ENCODE measurements at places on chromosomes 6 and 20.

DNA sequence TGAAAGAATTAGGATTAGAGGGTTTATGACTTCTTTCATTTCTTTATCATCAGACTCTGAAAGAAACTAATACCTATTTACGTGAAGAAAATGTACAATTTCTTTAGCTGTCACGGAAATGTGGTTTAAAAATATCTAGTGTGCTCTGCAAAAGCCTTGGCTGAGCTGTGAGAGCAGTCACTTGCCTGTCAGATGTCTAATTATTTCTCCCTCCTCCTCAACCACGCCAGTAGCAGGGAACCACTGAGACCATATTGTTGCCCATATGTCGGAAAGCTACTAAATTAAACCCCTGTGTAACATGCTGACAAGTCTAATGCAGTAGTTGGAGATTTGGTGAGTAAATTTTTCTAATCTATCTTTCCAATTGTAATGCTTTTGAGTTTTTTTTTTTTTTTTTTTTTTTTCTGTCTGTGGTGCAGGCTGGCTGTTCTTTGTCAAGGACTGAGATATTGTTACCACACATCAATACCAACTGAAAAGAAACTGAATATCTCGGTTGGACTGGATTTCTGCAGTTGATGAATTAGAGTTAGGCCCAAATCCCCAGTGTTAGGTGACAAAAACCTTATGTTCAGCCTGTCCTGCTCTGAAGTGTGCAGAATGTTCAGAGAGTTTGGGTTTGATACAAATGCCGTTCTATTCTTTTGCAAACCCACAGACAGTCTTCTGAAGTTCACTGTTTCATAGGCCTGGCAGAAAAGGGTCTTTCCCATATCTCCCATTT, 302.9 kb upstream of the SYNCRIP start:
- no peak for DNase-seq

- no peak for DNase-seq
Observed at GRCh38 chr6:66508433-66508832, 801.4 kb upstream of the EYS start.

DNA sequence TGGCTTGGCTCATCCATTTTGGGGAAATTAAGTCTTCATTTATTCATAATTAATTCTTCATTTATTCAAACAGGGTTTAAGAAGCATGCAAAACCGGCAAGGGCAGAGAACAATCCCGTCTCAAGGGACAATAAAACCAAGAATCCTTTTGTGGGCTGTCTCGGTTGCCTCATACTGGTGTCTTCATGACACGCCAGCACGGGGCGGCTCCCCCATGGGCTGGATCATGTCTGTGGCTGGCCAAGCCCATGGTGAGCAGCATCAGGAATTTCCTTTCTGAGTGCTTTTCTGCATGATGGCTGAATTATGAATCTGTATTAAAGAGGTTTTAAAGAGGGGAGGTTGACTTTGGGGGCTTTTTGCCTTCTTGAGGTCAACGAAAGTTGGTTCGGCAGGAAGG, 38.3 kb upstream of the DUSP22 start:
- no peak for DNase-seq

DNA sequence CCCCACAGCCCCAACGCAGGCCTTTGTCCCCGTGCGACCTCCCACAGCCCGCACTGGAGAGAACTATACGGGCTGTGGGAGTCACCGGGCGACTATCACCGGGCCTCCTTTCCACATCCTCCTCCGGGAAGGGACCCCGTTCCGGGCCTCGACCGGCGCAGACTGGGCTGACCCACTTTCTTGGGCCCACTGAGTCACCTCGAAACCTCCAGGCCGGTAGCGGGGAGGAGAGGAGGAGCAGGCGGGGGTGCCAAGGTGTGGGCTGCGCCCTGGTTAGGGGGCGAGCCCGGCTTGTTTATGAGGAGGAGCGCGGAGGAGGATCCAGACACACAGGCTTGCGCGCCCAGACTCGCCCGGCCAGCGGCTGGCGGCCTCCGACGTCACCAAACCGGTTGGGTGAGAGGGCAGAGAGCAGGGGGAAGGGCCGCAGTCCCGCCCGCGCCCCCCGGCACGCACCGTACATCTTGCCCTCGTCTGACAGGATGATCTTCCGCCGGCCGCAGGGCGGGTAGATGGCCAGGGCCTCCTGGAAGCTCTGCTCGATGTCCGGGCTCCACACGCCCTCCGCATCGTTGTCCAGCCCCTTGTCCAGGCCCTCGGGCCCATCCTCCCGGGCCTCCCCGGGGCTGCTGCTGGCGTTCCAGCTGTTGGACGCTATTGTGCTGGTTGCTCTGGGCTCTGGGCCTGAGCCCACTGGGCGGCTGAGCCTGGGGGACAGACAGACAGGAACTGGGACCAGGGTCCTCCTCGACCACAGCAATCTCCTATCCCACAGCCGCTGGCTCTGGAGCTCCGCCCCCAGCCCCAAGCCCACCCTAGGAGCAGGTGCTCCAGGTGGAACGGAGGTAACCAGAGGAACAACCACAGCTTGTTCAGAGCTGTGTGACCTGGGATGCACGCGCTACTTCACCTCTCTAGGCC, 10.6 kb downstream of the TEAD3 start:
- no peak for DNase-seq

GRCh38 chr6:146200176-146200575, 171.3 kb downstream of the GRM1 start:
- DNase-seq = no peak

DNA sequence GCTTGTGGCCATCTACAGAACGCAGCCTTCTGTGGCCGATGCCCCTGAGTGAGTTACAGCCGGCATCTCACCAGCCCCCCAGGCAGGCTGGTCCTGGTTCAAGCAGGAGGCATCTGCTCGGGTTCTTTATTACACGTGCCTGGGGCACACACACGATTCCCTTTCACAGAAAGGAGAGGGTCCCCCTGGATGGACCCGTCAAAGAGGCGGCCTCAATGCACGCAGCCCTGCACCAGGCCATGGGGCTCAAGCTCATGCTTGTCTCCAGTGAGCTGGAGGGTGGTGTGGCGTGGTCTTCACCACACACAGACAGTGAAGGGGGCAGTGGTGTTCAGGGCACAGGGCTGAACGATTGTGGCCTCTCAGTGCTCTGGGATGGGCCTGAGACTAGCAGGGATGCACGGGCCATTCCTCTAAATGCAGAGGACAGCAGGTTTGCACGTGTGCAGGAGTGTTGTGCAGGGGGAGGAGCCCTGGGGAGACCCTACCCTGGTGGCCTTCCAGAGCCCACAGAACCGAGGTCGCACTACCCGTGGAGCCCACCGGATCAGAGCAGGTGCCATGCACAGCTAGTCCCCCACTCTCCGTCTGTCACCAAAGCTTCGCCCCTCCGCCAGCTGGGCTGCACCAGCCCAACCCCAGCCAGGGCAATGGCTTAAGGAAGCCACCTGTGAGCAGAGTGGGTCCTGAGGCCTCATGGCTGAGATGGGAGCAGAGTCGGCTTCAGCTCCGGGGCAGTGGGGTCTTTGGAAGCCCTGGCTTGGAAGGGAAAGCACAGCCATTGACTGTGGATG, 23.1 kb downstream of the FRMD1 start:
- DNase-seq = no peak

DNA sequence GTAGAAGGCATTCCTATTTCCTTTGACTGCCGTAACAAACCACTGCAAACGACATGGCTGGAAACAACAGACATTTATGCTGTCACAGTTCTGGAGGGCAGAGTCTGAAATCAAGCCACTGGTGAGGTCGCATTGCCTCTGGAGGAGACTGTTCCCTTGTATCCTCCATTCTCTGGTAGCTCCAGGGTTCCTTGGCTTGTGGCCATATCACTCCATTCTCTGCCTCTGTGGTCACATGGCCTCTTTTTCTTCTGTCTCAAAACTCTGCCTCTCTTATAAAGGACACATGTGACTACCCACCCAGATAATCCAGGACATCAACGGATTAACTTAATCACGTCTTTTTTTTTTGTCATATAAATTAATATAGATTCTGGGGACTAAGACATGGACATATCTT, 84.4 kb downstream of the LYRM2 start:
- DNase-seq = no peak

DNA sequence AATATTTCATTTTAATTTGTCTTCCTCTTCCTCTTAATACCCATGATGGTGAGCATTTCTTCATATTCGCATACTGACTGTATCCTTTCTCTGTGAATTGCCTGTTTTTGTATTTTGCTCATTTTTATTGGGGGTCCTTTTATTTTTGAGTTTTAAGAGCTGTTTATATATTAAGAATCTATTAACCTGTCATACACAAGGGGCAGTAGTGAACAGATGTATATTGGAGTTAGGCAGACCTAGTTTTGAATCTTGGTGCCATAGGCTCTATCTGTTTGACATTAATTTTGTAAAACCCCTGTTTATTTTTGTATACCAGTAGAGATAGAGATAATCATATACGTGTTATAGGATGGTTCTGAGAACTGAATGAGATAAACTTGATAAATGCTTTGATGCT, 3.1 kb upstream of the WFDC5 start:
- DNase-seq = no peak

Measured in activated CD4-positive, alpha-beta T cell treated with anti-CD3 and anti-CD28 coated beads, Interleukin-2, amount 50 U/mL, for 4 hours (primary cell).